ENCODE measurements at places on chromosomes 16 and 17.

DNA sequence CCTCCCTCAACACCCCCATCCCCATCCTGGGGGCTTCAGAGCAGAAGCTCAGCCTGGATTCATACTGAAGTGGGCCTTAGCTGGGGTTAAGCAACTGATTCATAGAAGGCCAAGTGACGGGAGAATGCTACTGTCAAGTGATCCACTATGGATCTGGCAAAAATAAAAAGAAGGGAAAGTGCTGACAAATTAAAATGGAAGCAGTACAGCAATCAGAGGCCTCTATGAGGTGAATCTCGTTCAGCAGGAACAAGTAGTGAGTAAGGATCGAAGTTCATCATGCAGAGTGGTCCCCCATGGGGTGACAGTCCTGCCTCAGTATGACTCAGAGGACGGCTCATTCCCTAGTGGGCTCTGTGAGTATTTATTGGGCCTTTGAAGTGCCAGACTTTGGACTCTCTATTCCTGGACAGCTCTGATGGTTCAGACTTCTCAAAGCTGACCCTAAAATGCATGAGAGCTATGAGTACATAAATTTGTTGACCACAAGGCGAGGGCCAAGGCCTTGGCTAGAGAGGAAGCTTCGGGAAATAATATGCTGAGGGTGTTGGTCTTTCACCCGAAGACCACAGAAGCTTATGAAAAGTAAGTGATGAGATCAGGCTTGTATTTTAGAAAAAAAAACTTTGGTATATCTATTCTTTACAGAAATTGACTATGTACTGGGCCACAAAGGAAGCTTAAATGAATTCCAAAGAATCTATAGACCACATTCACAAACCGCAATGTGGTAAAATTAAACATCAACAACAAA, 5.3 kb upstream of the NSMCE1 start:
- no peak for DNase-seq

GRCh38 chr17:1438593-1439083, 17.4 kb downstream of the CRK start:
- no peak for DNase-seq

DNA sequence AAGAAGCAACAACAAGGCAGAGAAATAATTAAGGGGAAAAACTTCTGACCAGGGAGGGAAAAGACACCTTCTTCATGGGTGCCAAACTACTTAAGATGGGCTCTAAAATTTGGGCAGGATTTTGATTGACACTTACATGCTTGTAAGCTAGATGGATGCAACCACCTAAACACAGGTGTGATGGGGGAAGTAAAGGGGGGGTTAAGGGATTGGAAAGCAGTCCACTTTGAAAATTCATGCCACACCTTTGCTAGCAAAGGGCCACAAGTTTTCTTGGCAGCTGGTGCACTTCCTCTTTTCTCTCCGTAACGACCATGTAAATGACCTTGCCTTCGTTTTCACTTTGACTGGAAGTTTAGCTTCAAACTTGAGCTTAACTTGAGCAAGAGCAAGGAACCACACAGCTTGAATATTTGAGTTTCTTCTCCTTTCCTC, 14.3 kb upstream of the PRKAR1A start:
- DNase-seq = no peak

- peak; percentile 32 for DNase-seq
These were observed 15.0 kb upstream of the C17orf58 start for GRCh38 chr17:68011199-68011665.

DNA sequence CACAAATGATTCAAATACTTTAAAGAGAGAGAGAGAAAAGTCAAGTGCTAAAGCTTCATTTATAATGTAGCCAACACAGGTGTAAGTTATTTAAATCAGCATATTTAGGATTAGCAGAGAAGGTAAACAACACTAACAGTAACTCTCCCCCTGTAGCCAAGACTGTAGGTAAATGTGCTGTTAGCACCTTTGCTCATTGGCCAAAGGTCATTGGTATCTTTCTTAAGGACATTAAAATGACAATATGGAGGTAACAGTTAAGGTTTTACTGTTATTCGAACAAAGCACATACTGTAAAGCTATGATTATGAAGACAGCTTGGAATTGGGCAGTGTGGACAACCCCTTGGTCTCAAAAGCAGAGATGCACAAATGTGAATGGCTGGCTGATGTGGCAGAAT, 28.7 kb downstream of the LITAFD start:
- DNase-seq = no peak

- no peak for DNase-seq
These were observed 83.9 kb upstream of the IRX5 start for GRCh38 chr16:54846766-54847165.

GRCh38 chr16:9499941-9500593, 408.6 kb downstream of the HAPSTR1 start:
- no peak for DNase-seq

DNA sequence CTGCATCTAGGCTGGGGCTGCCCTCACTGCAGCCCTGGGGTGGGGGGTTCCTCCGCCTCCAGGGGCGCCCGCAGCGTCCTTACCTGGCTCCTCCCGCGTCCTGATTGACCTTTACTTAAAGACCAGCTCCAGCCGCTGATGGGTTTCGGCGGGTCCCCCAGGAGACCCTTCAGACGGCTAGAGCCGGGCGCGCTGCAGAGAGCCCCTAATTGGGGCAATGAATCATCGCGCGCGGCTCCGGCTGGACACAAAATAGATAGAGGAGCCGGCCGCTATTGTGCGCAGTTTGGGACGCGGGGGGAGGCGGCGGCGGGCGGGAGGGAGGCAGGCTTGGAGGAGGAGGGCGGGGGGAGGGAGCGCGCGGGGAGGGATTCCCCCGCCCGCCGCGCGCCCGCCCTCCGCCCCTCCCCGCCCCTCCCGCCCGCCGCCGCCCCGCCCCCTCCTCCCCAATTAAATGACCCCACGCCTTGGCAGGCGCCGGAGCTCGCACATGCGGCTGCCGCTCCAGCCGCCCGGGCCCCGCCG, 56.5 kb upstream of the CIBAR2 start:
- DNase-seq = peak; percentile 84

- DNase-seq = peak; percentile 47
These were observed 5.2 kb downstream of the BAIAP2 start for GRCh38 chr17:81039854-81040758.

- no peak for DNase-seq
These were observed 104.4 kb downstream of the VPS53 start for GRCh38 chr17:610276-610675.

- no peak for DNase-seq
These were observed 207.7 kb downstream of the LAT start for GRCh38 chr16:29192329-29193247.

- no peak for DNase-seq
These were observed 12.3 kb downstream of the CPNE2 start for GRCh38 chr16:57104706-57105105.

GRCh38 chr17:1251866-1252608, 18.2 kb upstream of the BHLHA9 start:
- DNase-seq = peak; percentile 60

DNA sequence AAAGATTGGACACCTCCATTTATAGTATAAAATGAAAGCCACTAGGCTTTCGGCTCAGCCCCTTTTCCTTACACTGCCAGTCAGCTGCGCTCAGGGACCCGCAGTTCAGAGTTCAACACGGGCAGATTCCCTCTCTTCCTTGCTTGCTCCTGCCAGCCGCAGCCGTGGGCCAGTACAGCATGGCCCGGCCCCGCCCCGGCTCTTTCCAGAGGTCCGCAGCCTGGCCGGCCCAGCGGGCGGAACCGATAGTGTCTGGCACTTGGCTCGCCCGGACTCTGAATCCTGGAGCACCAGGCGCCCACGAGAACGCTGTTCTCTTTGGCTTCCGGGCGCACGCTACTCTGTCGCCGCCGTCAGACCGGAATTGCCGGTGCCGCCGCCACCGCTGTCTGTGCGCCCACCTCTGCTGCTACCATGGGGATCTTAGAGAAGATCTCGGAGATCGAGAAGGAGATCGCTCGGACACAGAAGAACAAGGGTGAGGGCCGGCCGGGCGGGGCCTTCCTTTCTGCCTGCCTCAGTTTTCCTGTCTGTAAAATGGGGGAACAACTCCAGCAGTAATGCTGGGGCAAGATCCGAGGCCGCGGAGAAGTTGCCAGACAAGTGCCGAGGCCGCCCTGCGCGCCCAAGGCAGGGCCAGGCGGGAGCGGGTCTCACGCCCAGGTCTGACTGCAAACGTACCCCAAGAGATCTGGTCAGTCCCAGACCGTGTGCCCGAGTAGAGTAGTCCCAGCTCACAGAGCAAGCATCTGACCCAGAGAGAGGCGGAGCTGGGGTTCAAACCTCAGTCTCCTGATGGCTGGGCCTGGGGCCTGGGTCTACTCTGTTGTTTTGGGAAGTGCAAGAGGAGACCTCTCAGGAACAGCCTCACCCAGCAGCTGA, at the start of gene DRG2:
Gene DRG2 (plus strand): TSS at position 339 of the 882 bp plus-strand sequence. CDS start 76 bp downstream, at position 415.
- peak; percentile 94 for DNase-seq

DNA sequence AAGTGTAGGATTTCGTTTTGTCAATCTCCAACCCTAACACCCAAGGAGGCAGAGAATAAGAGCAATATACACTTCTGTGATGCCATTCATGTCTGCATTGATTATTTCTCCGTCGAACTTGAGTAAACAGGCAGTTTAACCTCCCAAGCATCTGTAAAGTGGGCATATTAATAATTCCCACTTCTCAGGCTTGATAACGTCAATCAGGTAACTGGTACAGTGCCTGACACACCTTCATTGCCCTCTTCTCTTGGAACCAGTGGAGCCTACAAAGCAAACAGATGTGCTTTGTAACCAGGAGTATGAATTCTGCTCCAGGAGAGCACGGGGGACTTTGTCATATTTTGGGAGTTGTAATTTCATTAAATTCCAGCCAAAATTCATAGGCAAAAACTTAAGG, 32.5 kb upstream of the PLCG2 start:
- no peak for DNase-seq

DNA sequence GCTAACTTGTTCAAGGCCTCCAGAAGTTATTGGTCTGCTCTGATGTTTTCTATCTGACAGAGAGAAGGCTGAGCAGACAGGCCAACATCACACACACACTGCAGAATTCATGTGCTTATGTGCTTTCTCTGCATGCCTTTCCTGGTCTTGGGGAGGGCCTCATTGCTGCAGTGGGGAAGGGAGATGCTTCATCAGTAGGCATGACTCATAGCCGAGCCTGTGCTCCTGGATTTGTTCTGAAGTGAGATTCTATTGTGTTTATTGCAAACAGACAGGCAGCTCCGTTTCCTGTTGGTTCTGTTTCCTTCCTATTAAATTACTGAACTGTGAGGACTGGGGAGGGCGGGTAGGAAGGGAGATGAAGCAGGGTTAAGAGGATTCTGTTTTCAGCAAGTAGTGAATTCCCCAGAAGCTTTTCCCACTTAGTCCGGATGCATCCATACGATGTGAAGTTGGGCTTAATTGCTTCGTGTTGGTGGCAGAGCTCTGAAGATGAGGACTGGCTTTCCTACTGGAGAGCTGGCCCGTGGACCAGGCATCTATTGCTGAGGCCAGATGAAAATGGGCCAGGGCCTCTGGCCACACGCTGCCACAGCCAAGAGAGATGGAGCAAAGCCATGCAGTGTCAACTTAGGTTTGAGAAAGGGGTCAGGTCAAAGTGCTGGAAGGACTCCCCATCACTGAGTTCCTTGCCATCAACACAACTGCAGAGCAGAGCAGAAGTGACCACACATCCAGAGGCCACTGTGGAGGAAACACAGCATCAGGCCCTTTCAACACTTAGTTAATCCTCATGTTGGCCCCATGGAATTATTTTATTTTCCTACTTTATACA, 179.3 kb downstream of the UTP18 start:
- DNase-seq = no peak

DNA sequence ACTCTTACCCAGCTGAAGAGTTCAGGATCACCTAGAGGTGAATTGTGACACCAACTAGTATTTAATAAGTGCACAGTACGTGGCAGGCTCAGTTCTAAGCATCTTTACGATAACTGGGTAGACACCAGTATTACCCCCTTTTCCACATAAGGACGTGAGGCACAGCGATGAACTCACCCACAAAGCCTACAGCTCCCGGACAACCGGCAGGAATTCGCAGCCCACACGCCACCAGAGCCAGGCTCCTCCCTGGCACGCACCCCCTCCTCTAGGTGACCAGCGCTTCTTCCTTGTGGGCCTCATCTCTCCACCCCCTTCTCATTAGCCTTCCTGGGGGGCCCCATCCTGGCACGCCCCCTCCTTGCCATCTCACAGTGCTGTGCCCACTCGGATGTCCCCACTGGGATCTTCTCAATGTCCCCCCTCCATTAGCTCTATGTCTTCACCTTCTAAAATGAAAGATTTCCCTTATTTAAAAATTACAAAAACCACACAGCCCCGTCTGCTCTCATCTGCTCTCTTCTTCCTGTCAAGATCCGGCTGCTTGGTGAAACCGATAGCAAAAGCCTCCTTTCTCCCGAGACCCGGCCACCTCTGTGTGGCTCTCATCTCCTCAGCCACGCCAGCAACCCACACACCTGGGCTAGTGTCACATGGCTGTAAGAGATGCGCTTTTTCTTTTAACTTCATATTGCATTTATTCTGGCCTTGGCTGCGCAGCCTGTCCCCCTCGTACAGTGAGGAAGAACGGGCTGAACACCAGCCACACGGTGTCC, 20.8 kb downstream of the IFT140 start:
- DNase-seq = no peak

- DNase-seq = no peak
These were observed 40.0 kb downstream of the CMTM4 start for GRCh38 chr16:66656547-66656946.

DNA sequence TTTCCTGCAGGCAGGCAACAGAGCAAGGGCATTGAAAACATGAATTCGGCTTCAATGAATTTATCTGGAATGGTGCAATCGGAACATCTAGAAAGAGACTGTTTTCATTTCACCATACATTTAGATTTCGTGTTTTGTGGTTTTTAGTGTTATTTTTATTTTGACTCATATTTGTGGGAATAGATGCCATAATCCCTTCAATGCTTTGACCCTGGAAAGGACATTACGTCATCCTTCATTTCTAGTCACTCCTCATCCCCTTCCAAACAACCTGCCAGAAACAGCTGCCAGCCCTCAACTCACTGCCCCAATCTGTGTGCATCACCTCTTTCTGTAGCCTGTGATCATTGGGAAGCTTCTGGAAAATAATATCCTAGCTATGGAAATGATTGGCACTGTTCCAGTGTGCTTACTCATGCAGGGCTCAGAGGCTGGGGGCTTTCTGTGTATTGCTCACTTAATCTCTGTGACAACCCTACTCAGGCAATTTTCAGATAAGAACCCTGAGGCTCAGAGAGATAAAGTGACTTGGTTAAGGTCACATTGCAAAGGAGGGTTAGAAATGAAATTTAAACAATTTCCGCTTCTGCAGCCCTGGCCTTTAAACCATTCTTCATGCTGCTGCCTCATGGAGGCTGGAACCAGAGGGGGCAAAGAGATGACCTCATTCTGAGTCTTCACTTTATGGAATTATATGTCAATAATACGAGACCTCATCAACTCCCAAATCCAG, 9.5 kb upstream of the KSR1 start:
- DNase-seq = no peak

GRCh38 chr17:74274709-74275340, 791 bp downstream of the DNAI2 start:
- DNase-seq = no peak

DNA sequence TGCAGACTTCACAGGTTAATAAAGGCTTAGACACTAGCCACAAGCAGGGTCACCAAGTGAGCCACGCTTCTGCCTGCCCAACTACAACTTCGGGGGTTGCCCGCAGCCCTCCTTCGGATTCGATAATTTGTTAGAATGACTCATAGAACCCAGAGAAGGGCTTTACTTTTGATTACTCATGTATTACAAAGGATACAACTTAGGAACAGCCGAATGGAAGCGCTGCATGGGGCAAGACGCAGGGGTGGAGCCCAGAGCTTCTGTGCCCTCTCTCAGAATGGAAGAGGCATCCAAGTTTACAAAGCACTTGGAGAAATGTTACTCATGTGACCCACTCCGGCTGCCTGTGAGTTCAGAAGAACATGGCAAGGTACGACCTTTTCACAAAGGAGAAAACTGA, 7.5 kb upstream of the CDH5 start:
- no peak for DNase-seq

- no peak for DNase-seq
These were observed 7.4 kb downstream of the ACD start for GRCh38 chr16:67652578-67653127.

Data from HAP-1 (cell line).